Activated CD4-positive, alpha-beta T cell treated with anti-CD3 and anti-CD28 coated beads for 48 hours (primary cell): ENCODE measurements at places on chromosomes 5 and 9.

GRCh38 chr5:59799668-59800346, 93.7 kb downstream of the PDE4D start:
- DNase-seq = no peak

GRCh38 chr5:72883850-72884249, 67.4 kb downstream of the TNPO1 start:
- DNase-seq = no peak

GRCh38 chr5:5321137-5321536, 101.3 kb upstream of the ICE1 start:
- no peak for DNase-seq

DNA sequence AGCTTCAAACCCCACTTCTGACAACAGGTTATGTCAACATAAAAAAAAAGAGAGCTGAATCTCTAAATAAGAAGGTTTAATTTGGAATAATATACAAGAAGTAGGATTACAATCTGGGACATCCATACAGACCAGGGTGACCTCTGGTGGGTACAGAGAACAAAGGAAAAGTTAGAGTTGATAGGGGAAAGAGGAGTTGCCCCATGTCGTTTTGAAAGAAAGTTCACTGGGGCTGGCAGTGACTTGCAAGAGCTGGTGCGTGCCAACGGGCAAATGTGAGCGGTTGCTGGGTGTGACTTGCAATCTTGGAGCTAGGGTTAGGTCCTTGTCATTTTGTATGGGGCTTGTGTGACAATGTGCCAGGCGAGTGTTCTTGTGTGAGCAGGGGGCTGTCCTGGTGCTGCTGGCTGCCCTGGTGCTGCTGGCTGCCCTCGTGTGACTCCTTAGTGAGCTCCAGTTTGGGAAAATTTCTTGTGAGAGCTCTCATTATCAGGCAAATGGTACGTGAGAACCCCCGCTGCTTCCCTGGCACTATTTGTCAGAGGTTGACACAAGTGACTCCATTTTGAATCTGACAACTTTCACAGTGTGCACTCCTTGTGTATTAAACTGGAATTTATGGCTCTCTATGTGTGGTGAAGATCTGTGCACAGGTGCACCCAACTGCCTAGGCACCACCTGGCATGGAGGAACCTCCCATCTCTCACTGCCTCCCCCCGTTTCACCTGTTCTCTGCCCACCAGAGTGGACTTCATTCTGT, 69.8 kb downstream of the UBE2QL1 start:
- no peak for DNase-seq

- DNase-seq = no peak
Measured at GRCh38 chr9:124399968-124400940, 15.0 kb downstream of the PSMB7 start.
